ENCODE measurements at places on chromosomes 7 and 10.

DNA sequence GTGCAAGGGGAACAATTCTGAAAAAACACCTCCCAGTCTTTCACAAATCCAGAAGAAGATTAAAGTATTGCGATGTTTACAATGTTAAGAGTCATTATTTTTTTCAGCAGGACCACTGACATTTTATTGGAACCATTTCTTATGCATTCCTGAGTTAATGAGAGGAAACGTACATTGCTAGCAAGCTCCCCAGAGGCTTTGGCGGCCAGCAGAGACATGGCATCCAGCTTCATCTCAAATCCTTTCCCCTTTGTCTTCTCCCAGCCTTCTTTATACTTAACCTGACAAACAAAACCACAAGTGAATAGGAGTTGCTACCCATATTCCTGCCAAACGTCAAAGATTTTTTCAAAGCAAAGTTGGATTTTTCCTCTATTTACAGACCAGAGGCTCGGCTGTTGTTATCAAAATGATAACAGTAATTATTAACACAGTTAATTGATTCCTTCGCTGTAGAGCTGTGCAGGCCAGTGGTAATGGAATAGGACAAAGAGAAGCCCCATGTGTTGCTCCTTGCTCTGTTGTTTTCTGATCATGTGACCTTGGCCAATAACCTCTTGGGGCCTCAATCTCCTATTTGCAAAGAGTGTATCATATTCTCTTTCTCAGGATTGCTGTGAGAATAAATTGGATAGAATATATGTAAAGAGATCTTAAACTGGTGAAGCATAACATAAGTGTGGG is 32.0 kb downstream of the NRAP start:
- H3K27me3 ChIP-seq: no peaks in the 10 kb centered on the region
- no peaks in the 10 kb centered on the region for H3K4me1 ChIP-seq
- no peak for DNase-seq
- H3K36me3 ChIP-seq: no peaks in the 10 kb centered on the region
- no peak overlapping the region for H3K27ac ChIP-seq
- no peak overlapping the region for H3K4me3 ChIP-seq

DNA sequence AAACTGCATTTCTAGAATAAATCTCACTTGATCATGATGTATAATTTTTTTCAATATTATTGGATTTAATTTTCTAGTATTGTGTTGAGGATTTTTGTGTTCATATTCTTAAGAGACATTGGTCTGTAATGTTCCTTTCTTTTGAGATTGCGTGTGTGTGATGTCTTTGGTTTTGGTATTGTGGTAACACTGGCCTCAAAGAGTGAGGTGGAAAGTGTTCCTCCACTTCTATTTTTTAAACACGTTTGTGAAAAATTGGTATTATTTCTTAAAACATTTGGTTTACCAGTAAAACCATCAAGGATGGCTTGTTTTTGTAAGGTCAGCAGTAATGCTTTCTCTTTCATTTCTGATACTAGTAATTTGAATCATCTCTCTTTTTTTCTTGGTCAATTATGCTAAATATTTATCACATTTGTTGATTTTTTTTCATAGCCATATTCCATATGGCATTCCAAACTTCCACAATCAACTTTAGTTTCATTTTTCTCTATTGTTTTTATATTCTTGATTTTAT is 290.2 kb upstream of the CDC14C start:
- H3K36me3 ChIP-seq: no peaks in the 10 kb centered on the region
- no peak for DNase-seq
- H3K4me1 ChIP-seq: peaks cover 6% of the 10 kb centered on the region
- H3K4me3 ChIP-seq: peak overlapping the region; percentile 9
- H3K27ac ChIP-seq: peak overlapping the region; percentile 10

DNA sequence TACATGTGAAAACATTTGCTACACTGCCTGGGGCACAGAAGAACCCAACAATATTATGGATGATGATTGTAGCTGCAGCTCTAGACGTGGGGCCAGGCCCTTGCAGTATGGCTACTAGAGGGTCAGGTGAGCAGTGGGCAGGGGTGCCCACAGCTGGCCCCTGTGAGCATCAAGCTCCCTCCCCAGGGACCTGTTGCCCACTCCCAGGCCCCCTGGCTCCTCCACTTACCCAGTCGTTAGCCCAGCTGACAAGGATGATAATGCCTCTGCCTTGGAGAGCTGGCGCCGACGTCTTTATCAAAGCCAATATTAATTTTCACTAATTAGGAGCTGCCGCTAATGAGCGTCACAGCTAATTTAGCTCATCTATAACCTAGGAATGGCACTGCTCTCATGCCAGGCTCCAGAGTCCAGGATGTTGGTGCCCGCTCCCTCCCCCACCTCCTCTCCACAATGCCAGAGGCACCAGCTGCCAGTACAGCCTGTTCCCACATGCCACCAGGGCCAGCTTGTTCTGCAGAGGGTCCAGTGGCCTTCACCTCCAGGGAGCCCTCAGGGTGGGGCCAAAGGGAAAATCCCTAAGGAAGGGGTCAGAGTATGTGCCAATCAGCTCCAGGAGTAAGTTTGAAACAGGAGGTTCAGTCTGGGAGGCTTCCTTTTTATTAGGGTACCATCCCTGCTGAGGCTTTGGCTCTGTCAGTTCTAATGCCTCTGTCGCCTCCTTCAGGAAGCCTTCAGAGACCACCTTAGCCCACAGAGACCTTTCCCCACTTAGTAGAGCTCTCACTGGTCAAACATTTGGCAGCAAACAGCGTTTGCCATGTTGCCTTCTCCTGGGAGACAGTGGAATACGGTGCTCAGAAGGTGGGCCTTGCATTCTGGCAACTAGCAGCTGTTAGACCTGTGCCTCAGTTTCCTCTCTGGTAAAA is 77.2 kb downstream of the CDH23 start:
- DNase-seq: no peak
- H3K4me1 ChIP-seq: no peaks in the 10 kb centered on the region
- H3K4me3 ChIP-seq: no peak overlapping the region

DNA sequence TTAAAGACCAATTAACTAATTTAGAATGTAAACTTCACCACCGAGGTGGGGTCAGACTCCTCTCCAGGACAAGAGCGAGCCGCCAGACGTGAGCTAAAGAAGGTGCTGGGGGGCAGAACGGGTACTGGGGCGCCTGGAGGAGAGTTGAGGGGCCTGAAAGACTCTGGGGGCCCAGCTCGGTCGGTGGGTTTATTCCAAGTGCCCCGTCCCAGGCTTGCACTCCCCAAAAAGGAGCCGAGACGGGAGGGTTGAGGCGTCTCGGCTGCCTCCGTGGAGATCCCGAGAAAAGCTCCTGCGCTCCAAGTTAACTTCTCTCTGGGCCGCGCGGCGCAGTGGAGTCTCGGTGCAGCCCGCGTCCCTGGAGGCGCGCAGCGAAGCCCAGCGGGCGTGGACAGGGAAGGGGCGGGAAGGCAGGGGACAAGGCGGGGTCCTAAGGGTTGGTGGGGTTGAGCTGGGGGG is 553.3 kb downstream of the TFEC start:
- peaks cover 47% of the 10 kb centered on the region for H3K27me3 ChIP-seq
- no peaks in the 10 kb centered on the region for H3K36me3 ChIP-seq

GRCh38 chr7:48420206-48420605 is 248.9 kb downstream of the ABCA13 start:
- H3K4me1 ChIP-seq: no peaks in the 10 kb centered on the region
- no peak overlapping the region for H3K27ac ChIP-seq
- no peaks in the 10 kb centered on the region for H3K36me3 ChIP-seq
- no peaks in the 10 kb centered on the region for H3K27me3 ChIP-seq
- DNase-seq: no peak

DNA sequence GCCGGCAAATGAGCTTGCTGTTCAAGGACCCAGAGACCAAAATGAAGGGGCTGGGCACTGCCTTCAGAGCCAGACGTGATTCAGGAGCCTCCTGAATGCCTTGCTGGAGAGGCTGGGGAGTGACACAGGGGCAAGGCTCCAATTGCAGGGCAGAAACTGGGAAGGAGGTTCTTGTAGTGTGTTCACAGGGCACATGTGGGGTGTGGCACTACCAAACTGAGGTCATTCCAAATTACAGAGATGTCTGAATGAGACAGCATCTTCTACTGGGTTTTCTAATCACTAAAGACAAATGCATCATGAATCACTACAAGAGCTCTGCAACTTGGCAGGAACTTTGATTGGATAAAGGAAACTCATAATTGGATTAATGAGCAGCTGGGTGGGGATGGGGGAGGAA is 17.8 kb downstream of the CRTAC1 start:
- H3K27ac ChIP-seq: no peak overlapping the region
- no peak overlapping the region for H3K4me3 ChIP-seq
- no peak for DNase-seq

- no peak overlapping the region for H3K4me3 ChIP-seq
- no peaks in the 10 kb centered on the region for H3K36me3 ChIP-seq
- no peaks in the 10 kb centered on the region for H3K4me1 ChIP-seq
- peaks cover 21% of the 10 kb centered on the region for H3K27me3 ChIP-seq
Measured at GRCh38 chr7:30674876-30675275, 7.4 kb downstream of the CRHR2 start.

GRCh38 chr7:17625043-17625442 is 315.3 kb downstream of the SNX13 start:
- H3K27ac ChIP-seq: no peak overlapping the region
- no peak overlapping the region for H3K4me3 ChIP-seq
- no peak for DNase-seq
- no peaks in the 10 kb centered on the region for H3K4me1 ChIP-seq

GRCh38 chr10:128950159-128950915 is 516.7 kb upstream of the MGMT start:
- H3K27ac ChIP-seq: no peak overlapping the region
- no peaks in the 10 kb centered on the region for H3K27me3 ChIP-seq
- H3K4me3 ChIP-seq: no peak overlapping the region
- no peaks in the 10 kb centered on the region for H3K36me3 ChIP-seq
- no peak for DNase-seq

GRCh38 chr7:134919240-134919641 is 67.1 kb upstream of the AGBL3 start:
- no peak overlapping the region for H3K27ac ChIP-seq
- no peaks in the 10 kb centered on the region for H3K27me3 ChIP-seq
- H3K36me3 ChIP-seq: no peaks in the 10 kb centered on the region
- DNase-seq: no peak

DNA sequence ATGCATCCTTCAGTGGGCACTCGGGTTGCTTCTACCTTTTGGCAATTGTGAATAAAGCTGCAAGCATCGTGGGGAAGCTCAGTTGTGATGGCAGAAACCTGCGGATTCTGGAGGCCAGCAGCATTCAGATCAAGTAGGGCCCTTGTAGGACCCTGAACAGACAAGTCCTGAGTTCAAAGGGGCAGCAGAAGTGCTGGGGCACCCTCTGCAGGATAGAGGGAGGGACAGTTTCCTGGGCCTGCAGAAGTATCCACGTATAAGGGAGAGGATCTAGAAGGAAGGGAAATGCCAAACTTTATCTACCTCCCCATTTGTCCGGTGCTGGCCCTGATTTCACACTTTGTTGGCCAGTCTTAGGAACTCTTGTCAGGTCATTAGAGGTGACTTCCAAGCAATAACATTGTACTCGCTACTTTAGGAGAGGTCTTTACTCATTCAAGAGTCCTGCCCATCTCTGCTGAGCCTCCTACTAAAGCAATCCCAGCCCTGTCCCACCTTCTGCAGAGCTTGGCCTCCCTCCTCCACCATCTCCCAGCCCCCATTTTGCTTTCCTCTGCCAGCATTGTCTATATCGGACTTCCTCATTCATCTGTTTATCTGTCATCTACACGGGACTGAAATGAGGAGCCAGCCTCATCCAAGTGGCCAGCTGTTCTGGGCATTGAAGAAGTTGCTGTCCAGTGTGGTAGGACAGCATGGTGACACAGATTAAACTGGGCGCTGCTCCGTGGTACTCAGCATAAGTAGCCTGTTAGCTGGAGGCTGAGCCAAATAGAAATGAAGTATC is 26.6 kb upstream of the R3HCC1L start:
- H3K27me3 ChIP-seq: peaks cover 6% of the 10 kb centered on the region
- H3K36me3 ChIP-seq: no peaks in the 10 kb centered on the region
- no peak overlapping the region for H3K4me3 ChIP-seq
- H3K27ac ChIP-seq: no peak overlapping the region
- no peaks in the 10 kb centered on the region for H3K4me1 ChIP-seq

DNA sequence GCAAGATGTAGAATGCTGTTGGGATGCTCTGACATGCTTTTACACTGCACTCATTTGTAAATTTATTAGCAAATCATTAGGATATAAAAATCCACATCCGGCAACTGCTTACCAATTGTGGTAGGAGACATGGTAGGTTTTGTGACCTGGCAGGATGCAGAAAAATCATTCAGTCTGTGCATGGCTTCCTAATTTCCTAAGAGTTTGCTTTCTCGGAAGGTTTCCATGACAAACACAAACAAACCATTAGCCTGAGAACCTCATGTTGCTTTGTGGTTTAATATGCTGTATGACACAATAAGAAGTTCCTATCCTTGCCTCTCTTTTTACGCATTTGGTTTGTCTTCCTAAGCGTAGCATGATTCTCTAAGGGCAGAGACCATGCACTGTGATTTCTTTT is 14.7 kb upstream of the LMBR1 start:
- peaks cover 12% of the 10 kb centered on the region for H3K27me3 ChIP-seq
- no peak overlapping the region for H3K4me3 ChIP-seq
- peaks cover 3% of the 10 kb centered on the region for H3K36me3 ChIP-seq
- peaks cover 9% of the 10 kb centered on the region for H3K4me1 ChIP-seq

DNA sequence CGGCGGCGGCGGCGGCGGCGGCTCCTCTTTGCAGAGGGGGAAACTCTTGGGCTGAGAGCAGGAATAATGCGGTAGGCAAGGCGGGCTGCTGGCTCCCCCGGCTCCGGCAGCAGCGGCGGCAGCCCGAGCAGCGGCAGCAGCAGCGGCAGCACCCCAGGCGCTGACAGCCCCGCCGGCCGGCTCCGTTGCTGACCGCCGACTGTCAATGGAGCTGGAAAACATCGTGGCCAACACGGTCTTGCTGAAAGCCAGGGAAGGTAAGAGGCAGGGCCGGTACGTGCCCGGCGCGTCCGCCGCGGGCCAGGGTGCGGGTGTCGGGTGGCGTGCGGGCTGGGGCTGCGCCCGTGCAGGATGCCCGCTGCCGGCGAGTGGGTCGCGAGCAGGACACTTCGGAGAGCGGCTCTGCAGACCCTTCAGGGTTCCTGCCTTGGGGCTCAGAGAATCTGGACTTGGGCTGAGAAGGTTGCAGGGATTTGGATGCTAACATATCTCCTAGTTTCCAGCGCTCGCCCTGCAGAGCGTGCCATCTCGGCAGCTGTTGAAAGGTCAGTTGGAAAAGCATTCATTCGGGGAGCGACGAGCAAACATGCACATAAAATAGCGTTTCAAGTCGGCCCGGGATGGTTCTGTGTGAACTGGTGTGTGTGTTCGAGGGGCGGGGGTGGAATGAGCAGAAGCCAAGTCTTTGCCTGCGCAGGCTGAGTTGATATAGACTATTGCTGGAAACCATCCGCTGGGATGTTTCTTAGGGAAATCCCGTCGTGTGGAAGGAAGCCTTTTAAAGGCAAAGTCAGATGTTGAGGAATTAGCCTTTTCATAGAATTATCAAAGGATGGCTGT is 562 bp downstream of the GRK5 start:
- H3K27me3 ChIP-seq: no peaks in the 10 kb centered on the region
- H3K4me3 ChIP-seq: peak overlapping the region; percentile 93
- H3K27ac ChIP-seq: peak overlapping the region; percentile 89
- H3K36me3 ChIP-seq: peaks cover 15% of the 10 kb centered on the region
- DNase-seq: peak; percentile 37
- peaks cover 45% of the 10 kb centered on the region for H3K4me1 ChIP-seq

DNA sequence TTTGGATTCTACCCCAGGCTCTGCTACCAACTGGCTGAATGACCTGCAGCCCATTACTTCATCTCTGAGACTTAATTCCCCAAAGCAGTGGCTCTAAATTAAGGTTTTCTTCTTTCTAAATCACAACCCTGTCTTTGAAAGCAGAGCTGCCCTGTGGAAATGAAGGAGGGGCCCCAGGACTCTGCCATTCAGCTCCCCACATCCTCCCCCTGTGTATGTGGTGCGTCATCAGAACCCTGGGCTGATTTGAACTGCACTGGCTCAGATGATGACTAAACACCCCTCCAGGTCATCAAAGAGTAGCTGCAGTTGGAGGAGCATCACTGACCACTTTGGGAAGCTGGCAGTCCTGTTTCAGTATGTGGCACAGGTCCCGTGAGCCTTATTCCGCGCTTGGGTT is 46.6 kb downstream of the BPGM start:
- H3K4me1 ChIP-seq: peaks cover 14% of the 10 kb centered on the region
- no peaks in the 10 kb centered on the region for H3K27me3 ChIP-seq
- DNase-seq: no peak
- H3K27ac ChIP-seq: no peak overlapping the region

Measured in T-helper 2 cell treated with Interferon-gamma antibody and Interleukin-4, amounts not matched to agents 5 μg/mL and 100 μg/mL, for 36 hours (primary cell).